HTR-8/SVneo (cell line): ENCODE measurements at places on chromosomes 12 and 14.

DNA sequence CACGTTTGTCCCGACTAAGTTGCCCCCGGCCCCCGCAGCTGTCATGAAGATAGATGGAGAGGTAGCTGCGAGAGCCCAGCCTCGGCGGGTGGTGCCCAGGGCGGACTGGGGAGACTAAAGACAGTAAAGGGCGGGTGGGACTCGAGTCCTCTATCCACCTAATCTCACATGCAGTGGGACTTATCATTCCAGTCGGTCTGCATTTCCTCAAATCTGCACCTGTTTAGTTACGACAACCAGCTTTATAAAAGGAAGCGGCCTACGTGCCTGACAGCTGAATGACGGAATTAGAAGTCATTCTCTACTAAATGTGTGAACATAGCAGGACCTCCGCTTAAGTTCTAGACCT lies 109.8 kb upstream of the EGLN3 start:
- no peak for DNase-seq

DNA sequence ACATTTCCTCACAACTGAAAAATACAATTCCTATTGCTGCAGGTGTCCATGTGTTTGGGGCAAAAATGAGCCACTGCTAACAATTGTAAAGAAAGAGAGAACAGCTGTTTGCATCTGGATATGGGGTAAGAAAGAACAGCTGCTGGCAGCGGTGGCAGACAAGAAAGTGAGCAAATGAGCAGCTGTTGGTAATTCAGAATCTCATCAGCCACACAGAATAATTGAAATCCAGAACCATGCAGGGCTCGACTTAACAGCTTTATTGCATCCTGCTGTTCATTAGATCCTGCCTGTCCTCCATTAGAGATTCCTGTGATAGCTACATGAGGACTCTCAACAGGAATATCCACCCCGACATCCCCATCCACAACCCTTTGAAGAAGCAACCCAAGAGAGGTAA lies 62.5 kb upstream of the TSPAN8 start:
- no peak for DNase-seq

- DNase-seq = no peak
These were observed 10.2 kb upstream of the CCER1 start for GRCh38 chr12:90965204-90965603.

DNA sequence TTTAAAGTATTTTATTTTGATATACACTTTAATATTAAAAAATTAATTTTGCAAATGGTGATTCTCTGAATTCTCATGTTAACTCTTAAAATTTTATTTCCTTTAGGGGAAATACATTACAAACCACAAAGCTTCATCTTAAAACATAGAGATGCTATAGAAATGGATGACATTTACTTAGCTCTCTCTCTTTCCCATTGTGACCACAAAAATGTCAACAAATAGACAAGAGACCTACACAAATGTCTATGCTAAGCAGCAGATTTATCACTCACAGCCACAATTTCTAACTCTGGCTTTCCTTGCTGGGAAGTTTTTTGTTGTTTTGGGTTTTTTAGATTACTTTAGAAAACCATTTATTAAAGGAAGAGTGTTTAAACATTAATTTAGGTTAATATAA lies 19.9 kb upstream of the PHC1 start:
- no peak for DNase-seq

DNA sequence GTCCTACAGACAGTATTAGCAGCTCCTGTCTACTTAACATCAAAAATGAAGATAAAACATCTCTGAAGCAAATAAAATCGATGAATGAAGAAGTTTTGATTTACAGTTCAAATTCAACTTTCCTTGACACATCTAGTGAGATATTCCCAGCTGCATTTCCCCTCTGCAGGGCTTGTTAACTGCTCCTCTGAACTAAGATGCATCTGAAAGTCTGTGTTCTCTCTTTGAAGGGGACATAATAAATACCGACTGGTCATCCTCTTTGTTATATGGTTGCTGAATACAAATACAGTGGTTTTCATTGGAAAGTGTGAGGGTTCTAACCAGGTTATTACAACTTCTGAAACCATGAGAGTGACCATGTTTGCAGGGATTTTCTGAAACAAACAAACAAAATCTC lies 266.4 kb upstream of the SLC16A7 start:
- DNase-seq = no peak

DNA sequence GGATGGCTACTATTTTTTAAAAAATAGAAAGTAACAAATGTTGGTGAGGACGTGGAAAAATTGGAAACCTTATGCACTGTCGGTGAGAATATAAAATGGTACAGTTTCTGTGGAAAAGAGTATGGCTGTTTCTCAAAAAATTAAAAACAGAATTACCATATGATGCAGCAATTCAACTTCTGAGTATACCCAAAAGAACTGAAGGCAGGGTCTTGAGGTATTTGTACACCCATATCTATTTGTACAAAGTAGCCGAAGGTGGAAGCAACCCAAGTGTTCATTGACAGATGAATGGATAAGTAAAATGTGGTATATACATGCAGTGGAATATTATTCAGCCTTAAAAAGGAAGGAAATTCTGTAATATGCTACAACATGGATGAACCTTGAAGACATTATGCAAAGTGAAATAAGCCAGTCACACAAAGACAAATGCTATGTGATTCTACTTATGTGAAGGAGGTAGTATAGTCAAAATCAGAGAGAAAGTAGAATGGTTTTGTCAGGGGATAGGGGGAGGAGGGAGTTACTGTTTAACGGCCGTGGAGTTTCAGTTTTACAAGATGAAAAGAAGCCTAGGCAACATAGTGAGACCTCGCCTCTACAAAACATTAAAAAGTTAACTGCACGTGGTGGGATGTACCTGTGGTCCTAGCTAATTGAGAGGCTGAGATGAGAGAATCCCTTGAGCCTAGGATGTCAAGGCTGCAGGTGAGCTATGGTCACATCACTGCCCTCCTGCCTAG lies 38.4 kb upstream of the CCT2 start:
- DNase-seq = no peak
